ENCODE measurements at places on chromosomes 6 and 20.

- no peak for DNase-seq
Measured at GRCh38 chr6:6479785-6480184, 108.7 kb upstream of the LY86 start.

DNA sequence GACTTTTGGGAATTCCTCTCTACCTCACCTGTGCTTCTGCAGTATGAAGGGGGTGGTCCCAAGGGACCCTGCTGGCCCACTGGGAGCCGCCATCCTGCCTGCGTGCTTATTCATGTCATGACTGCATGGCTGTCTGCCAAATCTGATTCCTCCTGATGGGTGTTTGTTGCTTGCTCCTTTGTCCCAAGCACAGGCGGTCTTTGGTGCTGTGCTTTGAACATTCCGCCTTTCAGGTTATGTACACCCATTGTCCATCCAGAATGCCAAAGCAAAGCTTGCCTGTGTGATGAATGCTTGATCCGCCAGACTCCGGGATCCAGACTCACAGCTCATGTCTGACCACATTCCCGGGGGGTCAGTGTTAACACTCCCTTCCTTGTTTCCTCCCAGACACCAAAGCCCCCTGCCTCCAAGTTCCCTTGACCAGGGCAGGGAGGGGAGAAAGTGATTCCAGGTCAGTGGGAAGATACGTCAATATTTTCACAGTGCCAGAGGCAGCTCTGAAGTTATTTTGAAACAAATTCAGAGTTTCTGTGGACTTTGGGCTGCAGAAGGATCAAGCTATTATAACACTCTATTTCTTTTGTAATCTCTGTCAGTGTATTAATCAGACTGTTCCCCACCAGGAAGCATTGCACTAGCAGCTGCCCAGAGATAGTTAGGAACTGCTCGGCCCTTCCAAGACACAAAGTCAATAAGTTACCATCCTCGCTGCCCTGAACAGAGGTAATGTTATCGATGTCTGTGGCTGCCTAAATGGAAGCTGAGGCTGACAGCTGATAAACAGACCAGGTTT, 9.5 kb downstream of the DAAM2 start:
- no peak for DNase-seq

DNA sequence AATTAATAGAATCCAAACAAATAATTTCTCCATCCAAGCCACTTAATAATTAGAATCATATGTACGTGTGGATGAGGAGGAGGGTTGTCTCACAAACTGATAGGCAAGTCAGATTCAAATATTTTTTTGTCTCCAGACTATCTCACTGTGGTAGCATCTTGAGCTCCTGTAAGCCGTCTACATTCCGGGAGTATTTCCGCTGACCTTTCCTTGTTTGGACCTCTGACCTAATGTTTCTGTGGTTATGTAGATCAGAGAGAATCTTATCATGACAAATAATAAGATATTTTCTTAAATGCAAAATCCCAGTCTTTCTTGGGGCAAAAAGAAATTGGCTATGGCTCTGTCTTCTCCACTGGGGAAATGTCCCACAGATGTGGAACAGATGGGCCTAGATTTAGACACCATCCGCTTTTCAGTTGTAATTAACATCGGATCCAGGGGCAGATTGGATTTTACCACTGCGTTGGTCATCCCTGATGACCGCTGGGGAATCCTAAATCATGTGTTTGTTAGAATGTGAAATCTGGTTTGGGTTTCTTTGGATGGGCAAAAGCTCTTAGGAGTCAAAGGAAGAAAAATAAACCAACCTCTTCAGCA, 197.1 kb upstream of the RIN2 start:
- peak; percentile 58 for DNase-seq

DNA sequence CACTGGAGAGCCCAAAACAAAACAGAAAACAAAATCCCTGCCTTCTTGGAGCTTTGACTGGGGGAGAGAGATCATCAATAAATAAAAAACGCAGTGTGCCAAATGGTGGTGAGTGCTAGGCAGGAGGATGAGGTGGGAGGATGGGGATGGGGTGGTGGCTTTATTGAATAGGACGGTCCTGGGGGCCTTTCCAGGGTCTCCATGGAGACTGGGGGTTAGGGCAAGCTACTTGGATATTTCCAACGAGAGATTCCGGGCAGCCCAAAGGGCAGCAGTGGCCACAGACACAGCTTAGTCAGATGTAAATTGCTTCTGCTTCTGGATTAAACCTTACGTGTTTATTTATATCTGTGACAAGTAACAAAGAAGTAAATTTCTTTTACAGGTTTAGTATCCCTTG, 700.1 kb downstream of the QKI start:
- no peak for DNase-seq

GRCh38 chr20:61661025-61661424, 404.7 kb downstream of the TAF4 start:
- no peak for DNase-seq

- peak; percentile 99 for DNase-seq
Measured at GRCh38 chr20:53611449-53611894, 17.8 kb upstream of the ZNF217 start.

- DNase-seq, result no peak
Measured at GRCh38 chr6:157167837-157168236, 155.5 kb downstream of the TMEM242 start.

DNA sequence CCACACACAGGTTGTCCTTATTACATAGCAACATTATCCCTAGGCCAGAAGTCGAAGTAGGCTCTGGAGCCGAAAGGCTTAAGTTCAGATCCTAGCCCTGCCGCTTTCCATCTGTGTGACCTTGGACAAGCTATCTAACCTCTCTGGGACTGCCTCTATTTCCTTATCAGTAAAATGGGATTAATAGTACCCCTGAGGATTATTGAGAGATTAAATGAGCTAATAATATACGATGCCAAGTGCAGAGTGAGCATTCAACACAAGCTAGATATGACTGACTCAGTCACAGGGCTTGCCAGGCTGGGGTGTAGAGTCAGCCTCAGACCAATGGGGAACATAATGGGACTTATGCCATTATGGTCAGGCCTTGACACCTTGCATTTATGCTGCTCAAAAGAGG, 8.9 kb upstream of the SPATA2 start:
- DNase-seq, result no peak

GRCh38 chr20:40675599-40676221, 13.3 kb downstream of the MAFB start:
- no peak for DNase-seq

DNA sequence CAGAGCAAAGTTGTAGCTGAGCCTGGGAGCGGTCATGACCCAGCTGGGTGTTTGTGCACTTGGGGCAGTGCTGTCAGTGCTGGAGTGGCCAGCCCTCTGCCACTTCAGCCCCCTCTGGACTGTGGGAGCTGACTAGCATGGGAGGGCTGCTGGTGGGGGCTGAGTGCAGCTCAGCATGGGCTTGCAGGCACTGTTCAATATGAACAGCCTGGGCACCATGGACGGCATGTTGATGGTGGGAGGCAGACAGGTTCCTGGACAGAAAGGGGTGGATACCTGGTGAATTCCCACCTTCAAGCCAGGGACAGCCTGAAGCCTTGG, 50.5 kb downstream of the GGTLC1 start:
- no peak for DNase-seq

GRCh38 chr6:100338090-100338489, 126.6 kb downstream of the SIM1 start:
- DNase-seq, result no peak

GRCh38 chr20:23331450-23332350, 18.9 kb upstream of the NXT1 start:
- no peak for DNase-seq

- DNase-seq, result no peak
Measured at GRCh38 chr6:14964556-14965270, 281.2 kb upstream of the JARID2 start.

GRCh38 chr20:48432494-48432832, 395.3 kb downstream of the PREX1 start:
- DNase-seq, result no peak

DNA sequence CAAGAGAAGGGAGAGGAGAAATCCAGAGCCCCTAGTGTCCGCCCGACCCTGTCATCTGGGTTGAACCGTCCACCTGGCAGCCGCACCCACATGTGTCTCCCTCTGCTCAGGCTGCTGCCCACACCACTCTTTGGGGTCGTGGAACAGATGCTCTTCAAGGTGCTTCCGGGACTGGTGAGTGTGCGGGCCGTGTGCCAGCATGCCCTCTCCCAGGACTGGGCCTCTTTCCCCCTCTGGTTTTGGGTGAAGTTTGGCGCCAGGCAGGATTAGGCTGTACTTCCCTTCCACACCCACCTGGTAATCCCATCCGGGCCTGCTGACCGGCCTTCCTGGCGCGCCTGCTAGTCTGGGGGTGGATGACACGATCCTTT, 7.9 kb downstream of the BPIFB3 start:
- no peak for DNase-seq

GRCh38 chr6:110528101-110528929, 51.9 kb upstream of the SLC22A16 start:
- DNase-seq, result peak; percentile 90

All from AG10803 (cell line).